Muscle of leg (tissue), 16 donors: ENCODE measurements at places on chromosomes 12 and 14. TPM values are rescaled to one million over a fixed set of nuclear protein-coding genes. Genes with fewer than 3 reads are reported as not detected.

Gene RIMBP2
- 2.0 TPM for total RNA-seq

Gene SLC5A8
- total RNA-seq = 0.04 TPM

DNA sequence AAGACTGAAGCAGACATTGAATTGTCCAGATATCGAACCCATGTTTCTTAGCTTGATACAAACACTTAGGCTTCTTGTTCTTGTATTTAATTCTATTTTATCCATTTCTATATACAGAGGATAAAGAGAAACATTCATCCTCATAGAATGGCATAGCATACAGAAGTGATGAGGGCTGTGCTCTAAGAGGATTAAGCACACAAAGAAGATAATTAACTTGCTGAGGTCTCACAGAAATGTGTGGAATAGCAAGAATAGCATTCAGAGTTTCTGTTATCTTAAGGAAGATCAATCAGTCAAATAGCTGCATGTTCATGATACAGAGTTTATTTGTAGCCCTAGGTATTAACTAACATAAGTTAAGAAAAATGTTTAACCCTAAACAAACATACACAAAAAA is 27.3 kb upstream of the STRAP start:
- DNase-seq = no peak

DNA sequence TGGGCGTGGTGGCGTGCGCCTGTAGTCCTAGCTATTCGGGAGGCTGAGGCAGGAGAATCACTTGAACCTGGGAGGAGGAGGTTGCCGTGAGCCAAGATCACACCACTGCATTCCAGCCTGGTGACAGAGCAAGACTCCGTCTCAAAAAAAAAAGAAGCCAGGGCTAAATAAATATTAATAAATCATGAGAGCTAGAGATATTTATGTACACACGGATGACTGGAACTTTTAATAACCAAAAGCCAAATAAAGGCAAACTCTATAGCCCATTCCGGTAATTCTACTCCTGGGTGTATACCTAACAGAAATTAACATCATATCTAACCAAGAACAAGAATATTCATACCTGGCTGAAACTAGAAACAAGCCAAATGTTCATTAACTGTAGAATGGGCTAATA is 7.7 kb upstream of the TRAFD1 start:
- DNase-seq = no peak

GRCh38 chr14:67541448-67542387 is 8.6 kb downstream of the PLEKHH1 start:
- DNase-seq = no peak

- DNase-seq = peak; percentile 78
These were observed 146.3 kb downstream of the CAND1 start for GRCh38 chr12:67415473-67415872.

DNA sequence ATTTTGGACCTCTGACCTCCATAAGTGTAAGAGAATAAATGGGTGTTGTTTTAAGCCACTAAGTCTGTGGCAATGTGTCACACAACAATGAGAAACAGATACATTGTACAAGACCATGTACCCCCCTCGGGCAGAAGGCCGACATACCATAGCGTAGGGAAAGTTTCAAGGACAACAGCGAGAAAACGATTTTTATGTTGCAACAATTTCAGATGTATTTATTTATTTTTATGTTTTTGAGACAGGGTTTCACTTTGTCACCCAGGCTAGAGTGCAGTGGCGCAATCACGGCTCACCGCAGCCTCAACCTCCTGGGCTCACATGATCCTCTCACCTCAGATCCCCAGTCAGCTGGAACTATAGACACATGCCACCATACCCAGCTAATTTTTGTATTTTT is 136.4 kb upstream of the NCOR2 start:
- DNase-seq = no peak
